ENCODE measurements at places on chromosomes 16 and 17.
A peak's percentile ranks its signal among the peaks of the same experiment; 100 is the strongest.

DNA sequence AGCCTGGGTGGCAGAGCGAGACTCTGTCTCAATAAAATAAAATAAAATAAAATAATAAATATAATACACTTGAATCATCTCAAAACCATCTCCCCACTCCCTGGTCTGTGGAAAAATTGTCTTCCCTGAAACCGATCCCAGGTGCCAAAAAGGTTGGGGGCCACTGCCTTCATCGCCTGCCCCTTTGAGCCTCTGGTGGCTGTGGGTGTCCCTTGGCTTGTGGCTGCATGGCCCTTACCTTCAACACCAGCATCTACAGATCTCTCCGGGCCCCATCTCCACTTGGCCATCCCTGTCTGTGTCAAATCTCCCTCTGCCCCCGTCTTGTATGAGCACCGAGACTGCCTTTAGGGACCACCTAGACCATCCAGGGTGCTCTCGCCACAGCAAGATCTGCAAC lies 177.3 kb downstream of the SEC14L1 start:
- DNase-seq, result no peak

DNA sequence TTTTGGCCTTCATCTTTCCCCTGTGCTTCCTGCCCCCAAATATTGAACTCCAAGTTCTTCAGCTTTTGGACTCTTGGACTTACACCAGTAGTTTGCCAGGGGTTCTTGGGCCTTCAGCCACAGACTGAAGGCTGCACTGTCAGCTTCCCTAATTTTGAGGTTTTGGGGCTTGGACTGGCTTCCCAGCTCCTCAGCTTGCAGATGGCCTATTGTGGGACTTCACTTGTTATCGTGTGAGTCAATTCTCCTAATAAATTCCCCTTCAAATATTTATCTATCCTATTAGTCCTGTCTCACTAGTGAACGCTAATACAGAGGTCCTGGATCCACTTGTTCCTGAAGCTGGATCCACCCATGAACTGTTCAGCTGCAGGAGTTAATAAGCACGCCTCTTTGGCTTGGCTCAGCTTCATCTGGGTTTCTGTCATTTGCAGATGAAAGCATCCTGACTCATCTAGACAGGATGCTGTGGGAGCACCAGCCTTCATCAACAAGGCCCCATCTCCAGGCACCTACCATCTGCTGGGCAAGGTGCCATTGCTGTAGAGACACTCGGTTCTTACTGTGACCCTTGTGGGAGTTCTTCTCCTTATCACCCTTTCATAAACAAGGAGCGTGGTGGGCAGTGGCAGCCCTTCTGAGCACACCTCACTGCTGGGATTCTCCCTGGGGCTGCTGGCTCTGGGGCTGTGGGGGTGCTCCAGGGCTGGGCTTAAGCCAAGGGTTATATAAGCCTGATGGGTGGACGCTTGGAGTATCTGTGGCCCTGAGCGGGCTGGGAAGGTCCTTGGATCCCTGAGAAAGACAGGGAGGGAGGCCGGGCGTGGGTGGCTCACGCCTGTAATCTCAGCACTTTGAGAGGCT lies 23.1 kb downstream of the LAT start:
- peak; percentile 37 for DNase-seq

DNA sequence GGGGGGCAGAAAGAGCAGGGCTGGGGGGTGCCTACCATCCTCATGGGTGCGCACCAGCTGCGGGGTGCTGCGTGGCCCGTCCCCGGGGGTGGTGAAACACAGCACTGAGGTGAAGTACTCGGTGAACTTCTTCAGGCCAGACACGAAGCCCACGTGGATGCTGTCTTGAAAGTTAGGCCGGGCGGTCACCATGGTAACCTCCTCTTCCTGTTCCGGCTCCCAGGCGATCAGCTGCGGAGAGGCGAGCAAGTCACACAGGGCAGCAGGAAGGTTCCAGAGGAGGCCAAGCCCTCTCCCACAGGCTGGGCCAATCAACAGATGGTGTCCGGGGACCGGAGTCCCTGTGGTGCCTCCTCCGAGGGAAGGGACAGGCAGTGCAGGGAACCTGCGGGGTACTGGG lies 90.1 kb upstream of the CDC42EP4 start:
- peak; percentile 81 for DNase-seq

- no peak for DNase-seq
Observed at GRCh38 chr16:69049603-69050375, 55.7 kb upstream of the HAS3 start.

- DNase-seq, result peak; percentile 51
Observed at GRCh38 chr17:78736526-78737079, 45.5 kb downstream of the CYTH1 start.

Data from testis (tissue), 5 donors.